Globus pallidus (tissue), 1 donor: ENCODE measurements at places on chromosomes 7 and 10.

DNA sequence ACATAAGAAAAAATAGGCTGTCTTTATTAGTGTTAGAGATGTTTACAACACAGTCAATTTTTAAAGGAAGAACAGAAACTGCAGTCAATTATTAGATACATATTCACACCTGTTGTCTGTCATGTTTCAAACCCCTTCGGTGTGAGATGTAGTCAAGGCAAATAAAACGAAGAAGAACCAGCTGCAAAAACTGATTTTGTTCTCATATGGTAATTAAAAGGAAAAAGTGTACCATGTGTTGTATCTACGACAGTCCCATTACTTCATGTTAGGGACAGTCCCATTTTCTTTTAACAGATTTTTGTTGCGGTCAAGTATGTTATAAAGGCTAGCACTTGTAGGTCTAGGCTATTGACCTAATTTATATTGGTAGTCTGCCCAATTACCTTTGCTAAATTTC is 149.4 kb downstream of the LRRN3 start:
- DNase-seq: no peak

DNA sequence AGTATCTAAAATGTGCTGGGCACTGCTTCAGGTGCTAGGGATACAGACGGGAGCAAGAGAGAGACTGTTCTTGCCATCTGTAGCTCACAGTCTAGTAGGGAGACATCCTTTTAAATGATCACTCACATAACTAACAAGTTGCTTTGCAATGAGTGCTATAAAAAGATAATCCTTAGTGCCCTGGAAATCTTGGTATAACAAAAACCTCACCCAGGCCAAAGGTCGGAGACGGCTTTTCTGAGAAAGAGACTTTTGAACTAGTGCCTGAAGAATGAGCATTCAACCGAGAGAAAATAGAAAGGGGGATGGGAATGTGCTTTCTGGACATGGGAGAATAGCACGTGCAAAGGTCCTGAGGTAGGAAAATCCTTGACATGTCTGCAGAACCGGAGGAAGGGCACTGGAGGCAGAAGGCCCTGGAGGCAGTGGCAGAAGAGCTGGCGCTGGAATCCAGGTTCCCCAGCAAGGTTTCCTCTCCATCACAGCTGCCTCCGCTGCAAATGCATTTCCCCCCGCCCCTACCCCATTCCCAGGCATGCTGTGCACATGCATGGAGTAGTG is 89.4 kb downstream of the COL13A1 start:
- DNase-seq: no peak

DNA sequence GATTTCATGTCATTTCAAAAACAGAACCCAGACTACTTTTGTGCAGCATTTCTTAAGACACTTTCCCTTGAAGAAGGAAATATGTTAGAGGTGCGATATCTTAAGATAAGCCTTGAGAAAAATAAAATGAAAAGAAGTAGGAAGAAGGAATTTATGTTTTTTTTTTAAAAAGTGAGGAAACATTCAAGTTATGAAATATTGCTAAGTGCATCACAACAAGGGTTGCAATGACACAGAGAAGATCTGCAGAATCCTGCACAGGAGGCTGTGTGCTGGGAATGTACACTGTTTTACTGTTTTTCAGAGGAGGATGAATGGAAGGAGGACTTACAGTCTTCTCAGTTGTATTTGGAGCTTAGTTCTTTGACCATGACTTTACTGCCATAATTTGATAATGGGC is 79.8 kb upstream of the NME8 start:
- DNase-seq: no peak

GRCh38 chr7:157370742-157371141 is 33.9 kb downstream of the DNAJB6 start:
- DNase-seq: no peak

DNA sequence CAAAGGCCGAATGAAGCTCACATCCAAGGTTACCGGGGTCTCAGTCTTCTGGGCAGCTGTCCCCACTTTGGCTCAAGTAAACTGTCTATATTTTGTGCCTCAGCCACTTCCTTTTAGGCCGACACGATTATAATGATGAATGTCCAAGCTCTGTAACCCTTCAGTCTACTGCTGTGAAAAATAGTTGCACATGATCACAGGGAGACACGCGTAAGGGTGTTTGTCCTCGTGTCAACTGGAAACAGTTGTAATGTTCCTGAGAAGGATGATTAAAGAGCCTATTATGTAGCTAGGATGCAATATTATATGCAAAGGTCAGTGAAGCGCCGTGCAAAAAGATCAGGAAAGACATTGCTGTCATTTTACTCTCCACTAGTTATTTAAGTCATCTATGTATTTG is 559.9 kb downstream of the SDK1 start:
- DNase-seq: no peak

GRCh38 chr10:110425684-110426293 is 71.9 kb upstream of the DUSP5 start:
- DNase-seq: no peak
